Thoracic aorta (tissue), 2 donors: ENCODE measurements at places on chromosomes 5 and 9. TPM values are rescaled to one million over a fixed set of nuclear protein-coding genes. Genes with fewer than 3 reads are reported as not detected.

GRCh38 chr5:181008136-181008535 lies 19.5 kb downstream of the BTNL3 start:
- DNase-seq = no peak

DNA sequence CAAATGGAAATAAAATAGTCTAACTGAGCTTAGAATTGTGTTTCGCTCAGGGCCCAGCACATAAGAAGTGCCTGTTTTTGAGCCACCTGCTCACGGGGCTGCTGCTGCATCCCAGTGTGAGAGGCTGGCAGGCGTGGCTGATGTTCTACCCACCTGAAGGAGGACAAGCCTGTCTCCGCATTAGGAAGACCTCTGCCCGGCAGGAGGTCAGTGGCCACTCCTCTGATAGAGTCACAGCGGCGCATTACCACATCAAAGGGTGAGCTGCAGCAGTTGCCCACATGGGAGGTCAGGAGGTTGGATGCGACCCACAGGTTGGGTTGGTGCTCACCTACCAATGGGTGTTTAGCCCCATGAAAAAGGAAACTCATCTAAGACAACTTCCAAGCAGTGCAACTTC lies 3.7 kb upstream of the SLC6A7 start:
- no peak for DNase-seq

GRCh38 chr9:81906671-81907070 lies 21.6 kb upstream of the SPATA31D4 start:
- no peak for DNase-seq

Gene FREM1
- total RNA-seq = 9.9 TPM

Gene EQTN
- not detected for total RNA-seq

Gene PCDHGB2
- total RNA-seq = 13.4 TPM

Gene MTAP
- total RNA-seq = 16.9 TPM

DNA sequence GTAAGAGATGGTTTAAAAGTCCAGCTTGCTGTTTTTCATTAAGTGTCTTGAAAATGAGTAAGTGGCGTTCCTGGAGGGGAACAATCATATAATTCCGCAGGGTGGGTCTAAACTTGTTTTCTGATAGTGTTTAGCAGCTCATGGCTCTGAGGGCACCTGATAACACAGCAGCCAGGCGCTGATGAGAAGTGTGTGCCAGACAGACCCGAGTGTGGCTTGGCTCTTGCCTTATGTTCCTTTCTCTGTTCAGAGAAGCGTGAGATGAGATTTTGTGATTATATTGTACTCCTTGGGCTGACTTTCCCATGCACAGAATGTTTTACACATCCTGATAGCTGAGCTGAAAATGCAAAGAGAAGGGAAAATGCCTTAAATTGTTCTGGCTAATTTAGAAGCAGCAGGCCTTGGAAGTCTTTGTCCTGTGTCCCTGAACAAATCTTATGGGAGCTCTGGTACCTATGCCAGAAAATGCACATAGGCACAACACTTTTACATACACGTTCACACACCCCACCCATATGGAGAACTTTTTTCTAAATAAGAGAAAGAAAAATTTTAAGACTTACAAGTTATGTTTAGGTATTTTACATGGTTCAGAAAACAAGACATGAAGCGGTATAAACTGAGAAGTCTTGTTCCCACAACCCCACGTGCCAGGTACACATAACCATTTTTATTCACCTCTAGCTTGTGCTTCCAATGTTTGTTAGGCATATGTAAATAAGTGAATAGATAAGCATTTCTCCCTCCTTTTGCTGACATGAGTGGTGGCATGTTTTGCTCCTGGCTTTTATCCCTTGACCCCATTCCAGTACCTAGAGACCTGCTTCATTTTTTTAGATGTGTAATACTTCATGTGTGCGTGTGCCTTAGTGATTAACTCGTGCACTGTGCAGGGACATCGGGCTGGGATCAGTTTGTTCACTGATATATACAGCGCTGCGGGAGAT lies 152.2 kb upstream of the OTULINL start:
- DNase-seq = no peak

Gene ARHGEF39
- total RNA-seq = 1.2 TPM

Gene WDR38
- total RNA-seq = not detected

GRCh38 chr9:81146241-81146640 lies 543.1 kb downstream of the TLE1 start:
- no peak for DNase-seq

Gene PCDHAC2
- not detected for total RNA-seq

Gene SH3GL2
- not detected for total RNA-seq

Gene SMIM23
- not detected for total RNA-seq

Gene CKMT2
- 16.8 TPM for total RNA-seq

Gene GFPT2
- total RNA-seq = 136 TPM

GRCh38 chr9:22031655-22032411 lies 22.7 kb upstream of the CDKN2B start:
- no peak for DNase-seq

GRCh38 chr5:147339313-147339712 lies 104.5 kb downstream of the STK32A start:
- DNase-seq = no peak

GRCh38 chr9:132283165-132283564 lies 71.6 kb downstream of the SETX start:
- no peak for DNase-seq

Gene NPDC1
- total RNA-seq = 71.5 TPM

DNA sequence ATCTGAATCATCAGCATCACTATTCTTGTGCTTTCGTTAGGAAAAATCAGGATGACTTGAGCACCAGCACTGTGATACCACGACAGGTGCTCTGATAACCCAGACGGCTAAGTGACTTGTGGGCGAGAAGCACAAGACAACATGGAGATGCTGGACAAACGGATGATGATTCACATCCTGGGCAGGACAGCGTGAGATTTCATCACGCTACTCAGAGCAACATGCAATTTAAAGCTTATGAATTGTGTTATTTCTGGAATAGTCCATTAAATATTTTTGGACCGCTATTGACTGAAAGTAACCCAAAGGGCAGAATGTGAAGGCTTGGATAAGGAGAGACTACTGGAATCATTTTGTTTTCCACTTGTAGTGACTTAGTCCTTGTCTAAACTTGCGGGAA lies 114.8 kb upstream of the DAPK1 start:
- DNase-seq = no peak

Gene SPEF2
- 16.2 TPM for total RNA-seq

DNA sequence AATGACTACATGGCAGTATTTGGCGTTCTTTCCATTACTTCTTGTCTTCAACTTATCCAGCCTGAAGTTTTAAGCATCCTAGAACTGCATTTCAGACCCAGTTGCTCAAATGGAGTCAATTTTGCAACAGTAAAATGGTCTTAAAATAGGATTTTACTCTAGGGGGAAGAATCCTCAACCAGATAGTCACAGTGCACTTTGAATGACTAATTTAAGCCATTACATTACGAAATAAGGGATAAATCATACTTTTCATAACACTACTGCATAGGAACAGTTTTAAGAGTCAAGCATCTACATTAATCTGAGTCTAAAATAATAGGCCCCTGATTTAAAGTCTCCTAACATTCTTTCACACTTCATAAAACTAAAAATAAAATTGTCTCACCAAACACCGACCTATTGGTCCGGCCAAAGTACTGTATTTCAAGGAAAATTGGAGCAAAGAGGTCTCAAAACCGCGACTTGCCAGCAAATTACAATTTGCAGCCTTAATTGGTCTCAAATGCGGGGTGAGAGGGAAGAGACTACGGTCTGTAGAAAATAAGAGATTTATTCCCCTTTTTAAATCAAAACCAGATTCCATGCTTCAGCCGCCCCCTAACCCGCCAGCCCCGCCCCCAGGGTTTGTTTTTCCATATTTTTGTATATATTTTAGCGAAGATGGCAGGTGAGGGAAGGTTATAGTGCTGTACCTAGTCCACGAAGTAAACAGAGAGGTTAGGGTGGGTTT lies 1.2 kb upstream of the SMARCA2 start:
- no peak for DNase-seq

GRCh38 chr9:129803676-129804060 lies 684 bp downstream of the TOR1B start:
- no peak for DNase-seq
